ENCODE measurements at places on chromosomes 7 and 10.

GRCh38 chr10:18104223-18104872 lies 35.9 kb upstream of the CACNB2 start:
- no peak for DNase-seq

DNA sequence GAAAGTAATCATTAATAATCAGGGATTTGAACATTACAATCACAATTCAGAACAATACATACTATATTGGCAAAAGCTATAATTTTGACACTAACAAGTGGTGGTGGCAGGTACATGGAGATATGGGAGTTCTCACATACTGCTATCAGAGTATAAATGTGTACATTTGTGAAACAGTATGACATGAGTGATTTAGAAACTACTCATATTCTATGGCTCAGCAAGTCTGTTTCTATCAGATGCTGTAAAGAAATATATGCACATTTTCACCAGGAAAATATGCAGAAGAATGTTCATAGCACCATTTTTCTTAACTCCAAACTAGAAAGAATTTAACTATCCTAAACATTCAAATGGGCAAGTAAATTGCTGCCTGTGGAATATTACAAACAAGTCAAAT lies 620.0 kb downstream of the SH2D4B start:
- DNase-seq: no peak

- DNase-seq: no peak
These were observed 88.7 kb downstream of the DYNC1I1 start for GRCh38 chr7:95861041-95861440.

- no peak for DNase-seq
These were observed 726 bp upstream of the HOXA9 start for GRCh38 chr7:27165996-27166530.

DNA sequence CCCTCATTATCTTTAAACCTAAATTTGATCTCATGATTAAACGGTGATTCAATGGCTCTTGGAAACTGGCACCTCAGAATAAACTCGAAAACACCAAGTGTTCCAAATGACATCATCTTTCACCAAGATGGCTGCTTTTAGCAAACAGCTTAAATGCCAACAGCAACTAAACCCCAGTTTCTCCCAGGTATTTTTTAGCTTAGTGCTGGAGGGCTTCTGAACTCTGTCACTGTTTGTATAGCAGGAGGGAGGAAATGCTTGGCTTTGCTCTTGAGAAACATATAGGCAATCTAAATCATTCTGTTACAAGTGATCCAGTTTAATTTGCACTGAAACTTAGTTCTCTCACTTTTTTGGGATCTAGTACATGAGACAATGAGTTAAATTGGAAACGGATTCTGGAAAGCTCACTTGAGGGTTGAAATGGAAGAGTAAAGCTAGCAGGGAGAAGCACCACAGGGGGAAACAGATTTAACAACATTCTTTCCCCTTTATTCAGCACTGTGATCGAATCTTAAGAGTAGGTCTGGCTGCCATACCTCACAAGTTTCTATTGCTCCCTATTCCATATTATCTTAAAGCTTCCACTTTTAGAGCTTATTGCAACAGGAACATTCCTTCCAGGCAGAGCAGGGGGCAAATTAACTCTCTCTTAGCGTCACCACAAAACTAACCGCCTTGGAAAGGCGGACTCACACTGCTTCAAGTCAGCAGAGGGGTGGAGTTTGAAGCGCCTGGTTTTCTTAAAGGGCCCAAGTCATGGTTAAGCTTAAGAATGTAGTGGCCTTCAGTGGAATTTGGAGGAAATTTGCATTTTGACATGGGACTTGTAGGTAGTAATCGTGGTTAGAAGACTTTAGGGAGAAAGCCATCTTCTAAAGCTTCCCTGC lies 1.8 kb upstream of the CCDC6 start:
- DNase-seq: peak; percentile 19

DNA sequence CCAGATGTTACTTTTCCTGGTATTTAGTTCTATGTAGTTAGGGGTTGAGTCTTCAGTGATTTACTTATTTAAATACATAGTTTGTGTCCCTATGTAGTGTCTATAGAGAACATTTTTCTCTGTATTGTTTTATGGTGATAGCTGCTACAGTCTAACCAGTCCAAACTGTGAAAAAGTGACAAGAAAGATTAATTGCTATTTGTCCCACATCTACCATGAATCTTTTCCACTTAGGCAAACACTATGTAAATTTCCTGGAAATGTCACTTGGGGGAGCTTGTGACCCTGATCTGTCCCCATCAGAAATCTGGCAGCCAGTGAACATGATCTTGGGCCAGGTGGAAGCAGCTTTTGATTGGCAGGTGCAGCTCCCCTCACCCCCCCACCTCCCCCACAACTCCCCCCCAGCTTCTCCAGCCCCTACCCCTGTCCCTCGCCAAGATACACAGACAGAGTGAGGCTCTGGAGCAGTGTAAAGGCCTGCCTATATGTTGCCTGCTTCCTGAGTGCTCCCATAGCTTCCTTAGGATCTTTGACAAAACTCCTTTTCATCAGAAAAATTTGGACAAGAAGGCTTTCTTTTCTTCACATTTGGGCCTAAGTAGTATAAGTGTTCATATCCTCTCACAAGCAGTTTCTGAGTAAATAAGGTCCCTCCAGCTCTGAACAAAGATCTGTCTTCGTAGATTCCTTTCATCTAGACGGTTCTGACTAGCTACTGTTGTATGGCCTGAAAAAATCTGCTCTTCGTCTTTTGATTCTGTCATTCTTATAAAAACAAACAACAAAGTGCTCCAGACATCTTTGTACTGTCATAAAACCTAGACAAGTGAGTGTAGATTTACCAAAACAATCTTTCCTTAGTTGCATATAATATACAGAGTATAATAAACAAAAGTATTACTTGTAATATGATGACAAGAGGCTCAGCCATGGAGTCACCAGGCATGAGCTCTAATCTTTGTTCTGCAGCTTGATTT lies 31.5 kb upstream of the SLC13A1 start:
- DNase-seq: no peak

DNA sequence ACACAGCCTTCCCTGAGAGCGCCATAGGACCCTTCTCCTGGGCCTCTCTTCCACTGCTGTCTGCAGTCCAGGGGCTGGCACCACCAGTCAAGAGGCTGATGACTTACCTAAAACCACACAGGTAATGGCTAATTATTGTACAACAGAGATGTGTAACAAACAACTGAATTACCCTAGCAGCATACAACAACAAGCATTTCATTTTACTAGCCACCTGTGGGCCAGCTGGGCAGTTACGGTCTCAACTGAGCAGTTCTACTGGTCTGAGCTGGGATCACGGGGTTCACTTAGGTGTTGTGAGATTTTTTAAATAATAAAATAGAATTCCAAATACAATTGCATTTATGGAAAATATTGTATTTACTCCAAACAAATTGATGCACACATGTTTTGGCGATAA lies 431.9 kb downstream of the TNS3 start:
- DNase-seq: no peak

DNA sequence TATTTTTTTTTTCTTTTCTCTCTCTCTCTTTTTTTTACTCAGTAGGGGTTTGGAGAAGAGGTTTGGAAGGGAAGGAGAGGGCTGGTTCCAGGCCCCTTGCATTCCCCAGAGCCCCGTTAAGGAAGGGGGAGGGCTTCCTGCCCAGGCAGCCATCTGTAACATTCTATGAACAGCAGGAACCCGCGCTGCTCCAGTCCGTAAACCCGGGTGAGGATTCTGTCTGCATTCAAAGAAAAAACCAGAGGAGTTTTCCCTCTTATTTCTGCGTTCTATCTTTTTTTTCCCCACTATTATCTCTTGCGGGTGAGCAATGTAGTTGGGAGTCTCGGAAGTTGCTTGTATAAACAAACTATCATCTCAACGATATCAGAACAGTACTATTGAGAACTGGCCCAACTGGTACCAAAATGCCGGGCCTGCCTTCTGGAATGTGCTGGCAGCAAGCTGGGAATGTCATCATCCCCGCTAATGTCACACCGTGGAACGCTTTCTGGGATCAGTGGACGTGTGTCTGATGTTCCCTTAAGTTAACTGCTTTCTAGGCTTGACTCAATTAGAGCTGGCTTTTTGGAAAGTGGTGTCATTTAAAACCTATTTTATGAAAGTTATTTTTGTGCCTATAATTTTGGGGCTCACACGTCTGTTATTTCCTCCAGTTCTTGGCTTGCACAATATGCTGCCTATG lies 153.1 kb upstream of the MEOX2 start:
- DNase-seq: no peak
